ENCODE measurements at places on chromosomes 5 and 9.
A peak's percentile ranks its signal among the peaks of the same experiment; 100 is the strongest.

DNA sequence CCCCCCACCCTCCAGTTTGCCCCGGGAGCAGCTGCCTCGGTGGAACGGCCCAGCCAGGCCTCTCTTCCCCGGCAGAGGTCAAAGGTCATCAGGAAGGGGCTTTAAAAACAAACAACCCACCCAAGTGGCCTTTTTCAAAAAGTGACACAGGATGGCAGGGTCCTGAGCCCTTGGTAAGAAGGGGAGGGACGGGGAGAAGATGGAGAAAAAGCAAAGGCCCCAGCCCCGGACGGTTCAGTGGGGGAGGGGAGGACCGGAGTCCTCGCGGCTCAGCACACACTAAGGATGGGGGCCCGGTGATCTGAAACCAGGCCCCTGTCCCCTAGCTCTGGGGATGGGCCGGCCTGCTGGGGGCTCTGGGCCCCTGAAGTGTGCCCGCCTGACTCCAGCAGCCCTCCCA lies 1.1 kb downstream of the PRRX2 start:
- DNase-seq, result no peak

GRCh38 chr9:72363908-72364678 lies 915 bp downstream of the ZFAND5 start:
- DNase-seq, result peak; percentile 35

GRCh38 chr9:90385146-90385545 lies 257.5 kb downstream of the DIRAS2 start:
- no peak for DNase-seq

DNA sequence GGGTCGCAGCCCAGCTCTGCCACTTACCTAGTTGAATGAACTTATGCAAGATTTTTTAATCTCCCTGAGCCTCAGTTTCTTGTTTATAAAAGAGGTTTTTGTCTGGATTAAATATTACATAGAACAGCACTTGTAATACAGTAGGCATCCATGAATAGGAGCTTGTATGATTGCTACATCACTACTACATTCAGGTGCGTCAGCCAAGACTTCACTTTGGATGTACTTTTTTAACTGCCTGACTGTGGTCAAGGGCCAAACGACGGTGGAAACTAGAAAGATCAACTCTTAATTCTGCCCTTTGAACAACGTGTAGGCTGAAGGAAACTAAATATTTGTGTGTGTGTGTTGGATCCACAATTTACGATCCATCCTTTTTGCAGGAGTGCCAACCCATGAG lies 172.8 kb downstream of the RFK start:
- DNase-seq, result no peak

DNA sequence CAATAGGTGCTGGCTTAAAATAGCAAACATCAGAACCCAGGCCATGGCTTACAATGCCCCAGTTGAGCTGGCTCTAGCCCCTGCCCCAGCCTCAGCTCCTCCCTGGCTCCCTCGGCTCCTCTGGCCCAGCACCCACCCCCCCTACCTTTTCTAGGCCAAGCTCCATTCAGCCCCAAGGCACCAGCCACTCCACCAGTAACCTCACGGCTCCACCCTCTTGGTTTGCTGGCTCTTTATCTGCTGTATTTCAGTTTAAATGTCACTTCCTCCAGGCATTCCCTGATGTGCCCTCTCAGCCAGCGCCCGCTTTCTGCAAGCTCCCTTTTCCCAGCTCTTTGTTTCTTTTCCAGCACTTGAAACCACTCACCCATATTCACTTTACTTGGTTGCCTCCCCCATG lies 10.6 kb downstream of the C1QTNF2 start:
- DNase-seq, result no peak

- DNase-seq, result no peak
Observed at GRCh38 chr9:84322828-84323227, 17.7 kb downstream of the SLC28A3 start.

GRCh38 chr5:139068060-139068459 lies 130.1 kb downstream of the SIL1 start:
- DNase-seq, result no peak

DNA sequence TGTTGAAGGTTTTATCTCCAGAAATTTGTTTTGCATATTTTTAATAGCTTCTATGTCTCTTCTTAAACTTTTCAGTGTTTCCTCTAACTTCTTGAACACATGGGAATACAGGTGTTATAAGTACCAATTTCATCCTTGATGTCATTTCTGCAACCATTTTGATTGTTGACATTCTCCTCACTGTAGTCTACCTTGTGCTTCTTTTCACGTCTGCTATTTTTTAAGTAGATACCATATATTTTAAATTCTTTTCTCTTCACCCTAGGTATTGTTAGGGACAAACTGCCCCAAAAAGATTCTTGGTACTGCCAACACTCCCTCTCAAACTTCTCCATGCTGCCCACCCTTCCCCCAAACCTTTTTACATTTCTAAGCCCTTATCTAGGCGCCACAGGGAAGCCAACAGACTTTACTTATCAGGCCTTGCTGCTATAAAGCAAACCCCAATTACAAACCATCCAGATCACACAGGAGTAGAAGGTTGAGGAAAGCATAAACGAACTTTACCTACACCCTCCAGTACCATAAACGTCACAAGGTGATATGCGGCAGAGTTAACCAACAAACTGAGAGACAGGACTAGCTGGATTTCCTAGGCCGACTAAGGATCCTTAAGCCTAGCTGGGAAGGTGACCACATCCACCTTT lies 1165.3 kb downstream of the TAF11L14 start:
- DNase-seq, result no peak

DNA sequence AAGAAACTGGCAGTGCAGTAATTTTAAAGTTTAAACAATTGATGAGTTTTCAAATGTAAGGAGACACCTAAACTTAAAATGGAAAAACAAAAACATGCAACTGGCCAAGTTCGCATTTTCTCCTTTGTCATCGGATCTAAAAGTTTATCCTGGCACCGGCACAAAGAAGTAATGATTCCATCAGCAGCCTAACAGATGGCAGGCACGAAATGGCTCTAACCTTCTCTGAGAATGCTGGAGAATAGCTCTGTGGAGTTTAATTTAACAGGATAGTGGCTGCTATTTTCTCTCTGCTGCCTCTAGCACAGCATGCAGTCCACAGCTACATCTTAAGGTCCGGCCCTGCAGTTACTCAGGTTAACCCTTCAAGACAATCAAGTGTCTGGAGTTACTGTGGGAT lies 82.2 kb downstream of the PRELID2 start:
- no peak for DNase-seq
